ENCODE measurements at places on chromosomes 5 and 9.

DNA sequence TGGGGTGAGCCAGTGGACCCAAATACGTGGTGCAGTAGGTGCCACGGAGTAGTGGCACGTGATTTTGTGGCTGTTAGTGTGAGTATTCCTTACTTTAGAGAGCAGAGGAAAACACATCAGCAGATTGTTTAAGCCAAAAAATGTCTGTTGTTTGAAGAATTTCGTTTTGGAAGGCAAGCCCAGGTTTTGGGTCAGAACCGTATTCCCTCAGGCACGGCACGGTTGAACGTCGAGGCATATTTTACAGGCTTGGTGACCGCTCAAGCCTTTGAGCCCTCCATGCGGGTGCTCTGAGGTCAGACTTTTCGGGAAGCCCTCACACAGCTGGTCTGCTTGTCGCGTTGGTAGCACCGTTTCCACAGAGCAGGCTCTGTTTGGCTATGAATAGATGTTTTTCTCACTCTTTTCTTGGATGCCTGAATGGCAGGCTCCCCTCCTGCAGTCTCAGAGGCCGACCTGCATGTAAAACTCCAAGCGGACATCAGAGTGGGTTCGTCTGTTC is 27.2 kb downstream of the NEK6 start:
- no peak for DNase-seq

DNA sequence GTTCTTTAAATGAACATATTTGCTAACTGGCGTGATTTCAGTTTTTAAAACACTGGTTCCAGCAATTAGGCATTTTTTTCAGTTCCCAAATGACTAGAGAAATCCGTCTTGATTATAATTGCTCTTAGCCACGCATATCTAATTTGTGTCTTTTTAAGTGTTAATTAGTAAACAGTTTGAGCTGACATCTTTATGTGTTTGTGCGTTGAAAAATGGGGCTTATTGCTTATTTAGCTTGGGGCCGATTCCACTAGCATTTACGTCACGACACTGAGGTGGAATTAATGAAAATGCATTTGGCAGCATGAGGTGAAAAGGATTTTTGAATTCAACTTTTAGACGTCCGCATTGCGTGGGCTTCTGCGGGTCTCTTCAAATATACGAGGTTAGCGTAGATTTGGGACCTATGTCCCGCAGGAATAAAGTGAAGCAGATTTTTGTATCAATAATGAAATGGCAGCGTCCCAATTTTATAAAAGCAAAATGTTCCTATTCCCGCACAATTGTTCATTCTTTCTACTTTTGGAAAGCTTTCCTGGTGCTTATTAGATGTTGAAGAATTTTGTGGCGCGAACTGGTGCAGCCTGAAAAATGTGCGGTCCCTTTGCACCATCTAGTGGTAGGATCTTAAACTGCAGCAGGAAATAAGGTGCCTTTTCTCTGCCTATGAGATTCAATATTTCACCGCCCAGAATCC is 122.7 kb upstream of the LMX1B start:
- peak; percentile 66 for DNase-seq

- DNase-seq: no peak
Observed at GRCh38 chr9:113355040-113355596, 5.8 kb downstream of the BSPRY start.

DNA sequence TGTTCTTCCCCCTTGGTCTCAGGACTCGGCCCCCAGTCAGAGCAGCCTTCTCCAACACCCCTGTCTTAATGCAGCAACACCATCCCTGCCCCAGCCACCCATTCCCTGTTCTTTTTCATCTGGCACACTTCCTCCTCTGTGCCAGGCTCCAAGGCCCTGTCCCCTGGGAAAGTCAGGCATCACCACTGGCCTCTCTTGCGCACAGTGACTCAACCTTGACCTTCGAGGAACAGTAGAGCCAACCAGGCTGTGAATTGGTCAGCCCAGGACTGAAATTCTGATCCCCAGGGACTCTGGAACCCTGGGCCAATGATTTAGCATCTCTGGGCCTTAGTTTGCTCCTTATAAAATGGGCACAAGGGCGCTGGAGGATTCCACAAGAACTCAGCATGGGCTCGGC is 10.5 kb upstream of the RALGDS start:
- DNase-seq: no peak

- no peak for DNase-seq
Observed at GRCh38 chr5:7517006-7517405, 121.1 kb downstream of the ADCY2 start.

DNA sequence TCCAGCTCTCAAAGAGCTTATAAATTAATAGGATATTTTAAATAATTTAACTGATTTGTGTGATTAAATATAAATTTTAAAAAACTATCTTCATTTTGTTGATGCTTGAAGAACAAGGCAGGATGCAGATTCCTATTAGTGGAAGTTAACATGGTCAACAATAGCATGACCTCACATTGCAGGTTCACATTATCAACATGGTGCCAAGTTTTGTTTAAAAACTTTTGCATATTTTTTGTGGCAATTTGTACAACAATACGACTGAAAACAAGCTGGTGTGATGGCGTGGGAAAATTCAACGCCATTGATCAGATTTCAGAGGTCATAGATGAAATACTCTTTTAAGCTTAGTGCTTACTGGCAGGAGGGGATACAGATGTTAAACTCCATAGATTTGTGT is 114.1 kb upstream of the MYO10 start:
- DNase-seq: no peak

GRCh38 chr5:122187426-122187825 is 58.1 kb downstream of the ZNF474 start:
- peak; percentile 74 for DNase-seq

DNA sequence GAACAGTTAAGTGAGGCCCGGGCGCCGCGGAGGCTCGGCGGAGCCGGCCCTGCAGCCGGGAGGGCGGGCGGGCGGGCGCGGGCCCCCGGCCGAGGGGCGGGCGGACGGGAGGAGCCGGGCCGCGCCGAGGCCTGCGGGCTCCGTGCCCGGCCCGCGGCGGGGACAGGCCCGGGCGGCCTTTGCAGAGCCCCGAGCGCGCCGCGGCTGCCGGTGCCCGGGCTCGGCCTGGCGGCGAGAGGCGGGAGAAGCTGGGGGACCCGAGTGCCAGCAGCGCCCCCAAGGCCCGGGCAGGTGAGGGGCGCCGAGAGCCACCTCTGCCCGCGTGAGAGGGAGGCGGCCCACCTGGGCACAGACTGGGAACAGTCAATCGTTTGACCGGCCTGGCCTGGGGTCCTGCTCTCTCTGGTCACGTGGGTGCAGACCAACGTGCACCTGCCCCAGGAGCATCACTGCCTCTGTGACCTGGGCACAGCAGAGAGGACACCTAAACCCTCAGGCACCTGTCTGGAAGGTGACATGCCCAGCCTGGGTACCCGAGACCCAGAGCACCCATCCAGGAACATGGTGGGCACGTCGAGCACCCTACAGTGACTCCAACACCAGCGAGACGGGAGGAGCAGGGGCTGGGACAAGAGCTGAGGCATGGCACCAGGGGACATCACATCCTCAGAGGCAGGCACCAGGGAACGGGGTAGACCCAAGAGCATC is 531 bp downstream of the MVB12B start:
- peak; percentile 13 for DNase-seq
